GM12864 (cell line): ENCODE measurements at places on chromosomes 11 and 22.
A peak's percentile ranks its signal among the peaks of the same experiment; 100 is the strongest.

DNA sequence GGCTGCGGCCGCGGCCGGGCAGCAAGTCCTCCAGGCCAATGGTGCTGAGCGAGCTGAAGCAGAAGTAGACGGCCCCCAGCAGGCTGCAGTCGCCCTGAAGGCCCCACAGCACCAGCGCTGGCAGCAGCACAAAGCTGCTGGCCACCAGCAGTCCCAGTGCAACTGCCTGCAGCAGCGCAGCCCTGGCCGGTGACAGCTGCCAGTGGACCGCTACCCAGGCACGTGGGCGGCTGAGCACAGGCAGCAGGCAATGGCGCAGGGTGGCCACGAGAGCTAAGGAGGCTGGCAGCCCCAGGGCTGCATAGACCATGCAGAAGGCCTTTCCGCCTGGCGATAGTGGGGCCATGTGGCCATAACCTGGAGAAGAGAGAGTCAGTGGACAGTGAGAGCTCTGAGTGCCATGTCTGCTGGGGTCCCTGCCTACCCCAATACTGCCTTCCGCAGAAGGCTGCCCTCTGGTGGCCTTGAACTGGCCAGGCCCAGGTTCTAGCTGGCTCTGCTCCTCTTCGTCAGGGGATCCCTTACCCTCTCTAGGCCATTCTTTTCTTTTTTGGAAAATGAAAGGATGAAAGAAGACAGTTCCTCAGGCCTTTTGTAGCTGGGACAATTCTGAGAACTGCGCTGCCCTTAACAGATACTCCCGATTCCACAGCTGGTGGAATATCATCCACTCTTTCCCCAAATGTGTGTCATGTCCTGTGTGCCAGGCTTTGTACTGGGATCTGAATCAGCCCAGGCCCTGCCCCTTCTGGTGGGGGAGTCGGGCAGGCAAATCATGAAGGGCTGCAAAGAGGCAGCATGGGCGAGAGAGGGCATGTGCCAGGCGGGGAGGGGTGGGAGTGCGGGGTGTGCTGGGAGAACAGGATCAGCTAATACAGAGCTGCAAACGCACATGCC lies 1.8 kb downstream of the KCNK7 start:
- no peak for DNase-seq

DNA sequence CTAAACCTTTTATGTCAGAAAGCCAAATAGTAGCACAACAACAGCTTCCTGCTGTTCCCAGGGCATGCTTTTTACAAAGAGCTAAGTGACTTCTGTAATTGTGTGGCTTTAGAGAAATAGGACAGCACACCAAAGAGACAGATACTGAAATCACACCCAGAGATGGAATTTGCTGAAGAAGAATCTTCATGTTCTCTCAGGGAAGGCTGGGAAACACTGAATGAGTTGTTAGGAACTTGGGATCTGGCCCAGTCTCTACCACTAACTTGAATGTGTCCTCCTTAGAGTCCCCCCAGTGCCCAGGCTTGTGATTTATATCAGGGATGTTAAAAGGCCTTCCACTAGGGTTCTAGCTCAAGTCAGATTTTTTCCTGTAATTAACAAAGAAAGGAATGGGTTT lies 175.2 kb downstream of the DBX1 start:
- DNase-seq, result no peak

GRCh38 chr22:45731041-45731797 lies 59.6 kb downstream of the ATXN10 start:
- DNase-seq, result no peak

- DNase-seq, result no peak
Observed at GRCh38 chr11:77501758-77502157, 27.9 kb upstream of the PAK1 start.

DNA sequence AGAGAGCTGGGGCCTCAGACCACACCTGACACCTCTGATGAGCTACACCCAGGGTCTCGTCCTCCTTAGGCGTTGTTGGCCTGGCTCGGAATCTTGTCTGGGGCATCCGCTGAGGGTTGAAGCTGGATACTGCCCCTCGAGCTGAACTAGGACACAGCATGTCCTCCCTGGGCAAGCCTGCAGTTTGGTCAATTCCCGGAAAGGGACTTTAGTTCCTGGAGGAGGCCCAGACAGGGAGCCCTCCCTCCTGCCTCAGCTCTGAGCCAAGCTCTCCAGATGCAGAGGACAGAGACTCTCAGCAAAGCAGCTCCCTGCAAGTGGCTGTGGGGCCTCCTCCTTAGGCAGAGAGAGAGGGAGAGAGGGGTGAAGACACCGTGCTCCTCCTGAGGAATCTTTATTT lies 4.9 kb downstream of the APOL3 start:
- no peak for DNase-seq

- DNase-seq, result no peak
Observed at GRCh38 chr11:34308913-34309585, 48.8 kb downstream of the ABTB2 start.

GRCh38 chr11:75831915-75832502 lies 17.0 kb downstream of the UVRAG start:
- DNase-seq, result no peak

GRCh38 chr11:61539006-61539405 lies 30.5 kb downstream of the LRRC10B start:
- no peak for DNase-seq

DNA sequence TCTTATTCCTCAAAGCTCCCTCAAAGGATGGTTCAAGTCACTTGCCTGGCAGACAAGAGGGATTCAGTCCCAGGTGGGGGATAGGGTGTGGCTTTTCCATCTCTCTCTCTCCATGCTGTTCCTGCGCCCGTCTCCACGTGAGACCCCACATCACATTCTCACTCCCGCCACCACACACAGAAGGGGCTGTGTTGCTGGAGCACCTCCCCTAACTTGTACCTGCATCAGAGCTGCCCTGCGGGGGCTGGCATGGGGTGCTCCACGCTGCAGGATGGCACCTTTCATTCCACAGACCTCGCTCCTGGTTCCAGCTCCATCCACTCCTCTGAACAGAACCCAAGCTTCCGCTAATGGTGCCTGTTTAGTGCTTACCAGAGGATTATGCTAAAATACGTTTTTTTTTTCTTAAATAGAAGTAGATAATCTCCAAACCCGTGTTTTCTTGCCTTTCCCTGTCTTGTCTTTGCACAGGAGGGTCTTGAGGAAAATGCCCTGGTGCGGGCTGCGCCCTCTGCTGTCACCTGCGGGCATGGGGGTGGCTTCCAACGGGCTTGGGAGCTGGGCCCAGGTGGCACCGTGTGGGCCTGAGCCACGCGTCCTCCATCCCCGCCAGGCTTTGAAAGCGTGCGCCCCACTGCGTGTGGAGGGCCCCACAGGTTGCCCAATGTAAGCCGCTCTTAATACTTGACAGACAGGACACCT lies 985.6 kb downstream of the BRD1 start:
- DNase-seq, result no peak

DNA sequence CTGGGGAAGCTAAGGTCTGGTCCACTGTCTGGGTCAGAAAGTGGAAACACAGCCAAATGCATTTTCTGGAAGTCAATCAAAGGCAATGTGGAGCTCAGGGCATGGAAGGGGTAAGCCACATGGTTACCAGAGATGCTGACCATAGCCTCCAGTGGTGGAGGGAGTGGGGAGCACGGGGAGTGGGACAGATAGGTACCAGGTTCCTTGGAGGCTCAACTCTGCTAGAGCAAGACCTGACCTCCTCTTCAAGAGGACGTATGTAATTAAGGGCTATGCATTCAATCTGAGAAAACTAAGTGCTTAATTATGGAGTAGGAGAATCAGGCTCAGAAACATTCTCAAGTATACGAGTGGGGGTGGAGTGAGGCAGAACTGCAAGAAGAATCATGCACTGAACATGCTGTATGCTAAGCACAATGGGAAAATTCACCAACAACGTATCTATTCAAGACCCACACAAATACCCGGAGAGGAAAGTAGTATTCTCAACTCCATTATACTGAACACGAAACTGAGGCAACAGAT lies 65.2 kb upstream of the PHOX2A start:
- no peak for DNase-seq

- DNase-seq, result no peak
Observed at GRCh38 chr11:18319914-18320313, 2.0 kb downstream of the HPS5 start.

GRCh38 chr11:67071420-67072284 lies 15.0 kb downstream of the RHOD start:
- DNase-seq, result no peak

DNA sequence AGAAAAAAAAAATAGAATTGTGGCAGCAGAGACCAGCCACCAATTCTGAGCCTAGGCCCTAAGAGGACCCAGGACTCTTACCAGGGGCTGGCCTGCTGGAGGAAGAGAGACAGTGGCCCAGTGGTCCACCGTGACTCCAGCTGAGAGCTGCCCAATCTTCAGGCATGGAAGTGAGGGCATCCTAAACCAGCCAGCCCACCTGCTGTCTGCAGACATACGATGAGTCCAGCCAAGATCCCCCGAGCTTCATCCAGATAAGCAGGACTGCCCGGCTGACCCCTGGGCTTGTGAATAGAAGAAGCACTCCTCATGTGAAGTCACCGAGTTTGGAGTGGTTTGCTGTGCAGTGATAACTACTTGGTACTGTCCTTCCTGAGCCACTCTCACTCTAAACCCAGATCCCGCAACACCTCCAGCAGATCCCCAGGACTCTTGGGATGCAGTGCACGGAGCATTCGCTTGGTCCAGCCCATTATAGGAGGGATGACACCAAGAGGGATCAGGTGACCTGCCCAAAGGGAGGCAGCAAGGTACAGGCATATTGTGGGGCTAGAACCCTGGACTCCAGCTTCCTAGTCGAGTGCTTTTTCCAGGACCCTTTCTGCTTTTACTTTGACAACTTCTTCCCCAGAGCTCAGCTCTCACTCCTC lies 41.7 kb upstream of the FGF3 start:
- DNase-seq, result no peak

- DNase-seq, result peak; percentile 8
Observed at GRCh38 chr11:116513894-116514293, 258.9 kb downstream of the BUD13 start.

DNA sequence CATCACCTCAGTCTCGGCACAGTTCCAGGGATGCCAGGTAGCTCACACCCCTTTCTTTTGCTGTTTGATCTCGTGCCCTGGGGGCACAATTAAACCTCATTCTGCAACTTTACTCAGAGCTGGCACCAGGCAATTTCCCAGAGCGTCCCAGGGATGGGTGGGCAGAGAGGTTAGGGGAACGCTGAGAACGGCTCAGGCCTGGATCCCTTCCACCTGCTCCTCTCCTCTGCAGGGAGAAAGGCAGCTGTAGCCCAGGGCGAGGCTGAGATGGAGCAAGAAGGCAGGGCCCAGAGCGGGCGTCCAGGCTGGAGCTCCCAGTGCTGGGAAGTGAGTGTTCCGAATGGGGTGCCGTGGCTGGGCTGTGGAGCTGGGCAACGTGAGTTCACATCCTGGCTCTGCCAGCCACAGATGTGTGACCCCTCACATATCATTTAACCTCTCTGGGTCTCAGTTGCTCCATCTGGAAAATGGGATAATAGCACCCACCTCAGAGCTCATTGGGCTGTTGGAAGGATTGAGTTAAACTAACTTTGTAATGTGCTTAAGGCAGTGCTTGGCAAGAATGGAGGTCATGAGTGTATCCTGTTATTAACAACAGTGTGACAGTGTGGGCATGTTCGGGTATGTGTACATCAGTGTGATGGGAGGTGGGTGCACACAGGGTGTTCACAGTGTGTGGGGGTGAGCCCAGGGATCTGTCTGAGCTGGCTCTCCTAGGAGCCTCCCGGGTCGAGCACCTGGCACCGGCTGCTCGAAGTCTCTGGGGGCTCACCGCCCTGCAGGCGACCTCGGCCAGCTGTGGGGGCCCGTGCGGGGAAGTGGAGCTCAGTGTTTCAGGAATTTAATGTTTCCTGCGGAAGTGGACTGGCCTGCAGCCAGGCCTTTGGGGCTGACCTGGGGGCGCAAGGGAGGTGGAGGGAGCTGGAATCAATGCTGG lies 15.5 kb downstream of the OTUB1 start:
- no peak for DNase-seq

- DNase-seq, result no peak
Observed at GRCh38 chr11:103396237-103396636, 287.0 kb downstream of the DYNC2H1 start.

- no peak for DNase-seq
Observed at GRCh38 chr11:20363500-20364340, at the start of gene HTATIP2. Gene HTATIP2 (plus strand): TSS chr11:20363714. CDS start chr11:20364238, 524 bp downstream.

- DNase-seq, result no peak
Observed at GRCh38 chr22:48706934-48707762, 1120.5 kb downstream of the BRD1 start.

DNA sequence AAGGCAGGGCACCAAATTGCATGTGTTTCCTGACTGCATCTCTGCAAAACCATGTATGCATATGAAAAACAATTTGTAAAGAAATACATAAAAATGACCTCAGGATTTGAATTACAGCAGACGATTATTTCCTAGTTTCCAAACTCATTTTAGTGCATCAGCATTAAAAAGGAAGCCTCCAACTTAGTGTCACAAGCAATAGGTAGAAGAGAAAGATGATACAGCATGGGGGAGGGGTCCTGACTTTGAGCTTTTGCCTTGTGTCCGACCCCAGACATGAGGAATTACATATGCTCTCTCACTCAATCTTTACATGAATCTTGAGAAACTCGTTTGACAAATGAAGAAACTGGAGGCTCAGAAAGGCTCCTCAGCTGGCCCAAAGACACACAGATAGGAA lies 294.6 kb upstream of the NARS2 start:
- DNase-seq, result no peak

DNA sequence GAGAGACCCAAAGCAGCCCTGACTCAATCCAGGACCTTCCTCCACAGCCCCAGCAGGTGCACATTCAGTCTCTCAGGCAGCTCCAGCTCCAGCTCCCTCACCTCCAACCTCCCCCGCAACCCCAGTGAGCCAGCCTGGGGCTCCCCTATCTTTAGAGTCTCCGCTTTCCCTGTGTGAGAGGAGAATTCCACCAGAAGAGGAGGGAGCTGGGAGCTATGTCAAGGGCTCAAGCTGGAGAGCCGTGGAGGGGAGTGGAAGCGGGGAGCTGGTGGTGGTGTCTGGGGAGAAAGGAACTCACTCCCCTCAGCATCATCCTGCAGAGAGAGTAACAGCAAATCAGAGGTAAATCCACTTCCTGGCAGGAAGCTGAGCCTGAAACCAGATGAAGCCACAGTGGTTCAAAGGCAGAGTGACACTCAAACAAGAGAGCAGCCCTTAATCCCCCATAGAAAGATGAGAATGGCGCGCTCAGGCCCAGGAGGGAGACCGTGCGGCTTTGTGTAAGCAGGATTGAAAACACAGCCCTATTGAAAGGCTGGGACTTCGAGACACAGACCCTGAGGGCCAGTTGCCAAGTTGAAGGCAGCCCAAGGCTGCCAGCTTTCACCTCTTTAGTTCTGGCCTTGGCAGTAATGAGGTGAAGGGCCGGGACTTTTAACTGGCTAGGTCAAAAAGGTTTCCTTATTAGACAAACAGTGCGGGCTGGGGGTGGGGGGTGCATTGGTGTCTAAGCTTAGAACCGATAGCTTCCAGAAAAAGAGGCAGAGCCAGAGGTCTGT lies 21.4 kb upstream of the CDON start:
- DNase-seq, result no peak
